HCT116 (cell line): ENCODE measurements at places on chromosomes 7 and 10.

GRCh38 chr10:2933071-2933470, 134.3 kb upstream of the PFKP start:
- H3K27ac ChIP-seq = no peak overlapping the region
- H3K4me3 ChIP-seq = no peak overlapping the region
- no peaks in the 10 kb centered on the region for H3K36me3 ChIP-seq
- H3K4me1 ChIP-seq = 0 out of 2 replicates have a peak, but pooled peaks cover 1% of the 10 kb centered on the region

GRCh38 chr7:92909686-92910475, 73.5 kb upstream of the CDK6 start:
- H3K27me3 ChIP-seq = no peaks in the 10 kb centered on the region
- H3K27ac ChIP-seq = no peak overlapping the region
- H3K4me1 ChIP-seq = peaks cover 4% of the 10 kb centered on the region
- H3K36me3 ChIP-seq = no peaks in the 10 kb centered on the region

DNA sequence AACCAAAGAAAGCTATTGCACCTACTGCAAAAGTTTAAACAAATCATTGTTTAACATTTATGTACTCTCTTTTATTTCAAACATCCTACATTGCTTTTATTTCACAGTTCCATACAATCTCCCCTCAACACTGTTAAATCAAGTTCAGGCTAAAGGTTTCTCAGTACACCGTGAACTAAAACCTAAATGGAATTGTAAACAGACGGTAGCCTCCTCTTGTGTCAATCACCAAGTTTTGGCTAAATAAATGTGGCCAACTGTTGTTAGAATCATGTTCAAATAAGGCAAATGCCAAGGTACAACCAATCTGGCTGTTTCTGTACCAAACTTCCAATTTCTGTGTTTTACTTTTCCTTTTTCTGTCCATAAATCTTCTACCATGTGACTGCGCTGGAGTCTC, 723.7 kb upstream of the LRRTM3 start:
- no peak overlapping the region for H3K4me3 ChIP-seq
- no peak overlapping the region for H3K27ac ChIP-seq
- H3K4me1 ChIP-seq = no peaks in the 10 kb centered on the region
- no peaks in the 10 kb centered on the region for H3K27me3 ChIP-seq
- DNase-seq = no peak
- H3K36me3 ChIP-seq = no peaks in the 10 kb centered on the region

- H3K27me3 ChIP-seq = peaks cover 23% of the 10 kb centered on the region
- no peaks in the 10 kb centered on the region for H3K4me1 ChIP-seq
- DNase-seq = no peak
- no peaks in the 10 kb centered on the region for H3K36me3 ChIP-seq
- H3K4me3 ChIP-seq = no peak overlapping the region
These were observed 16.0 kb downstream of the GIMAP5 start for GRCh38 chr7:150753239-150753638.

GRCh38 chr7:13822678-13823077, 166.8 kb downstream of the ETV1 start:
- H3K4me1 ChIP-seq = no peaks in the 10 kb centered on the region
- no peaks in the 10 kb centered on the region for H3K27me3 ChIP-seq
- no peak for DNase-seq
- no peak overlapping the region for H3K4me3 ChIP-seq

GRCh38 chr7:105365541-105366534, 22.9 kb downstream of the SRPK2 start:
- H3K27me3 ChIP-seq = no peaks in the 10 kb centered on the region
- no peaks in the 10 kb centered on the region for H3K36me3 ChIP-seq
- DNase-seq = no peak
- no peak overlapping the region for H3K4me3 ChIP-seq
- H3K4me1 ChIP-seq = peaks cover 27% of the 10 kb centered on the region
- H3K27ac ChIP-seq = no peak overlapping the region

GRCh38 chr7:138204982-138205298, 128.7 kb downstream of the AKR1D1 start:
- H3K4me1 ChIP-seq = no peaks in the 10 kb centered on the region
- no peak overlapping the region for H3K4me3 ChIP-seq
- DNase-seq = no peak
- no peak overlapping the region for H3K27ac ChIP-seq

DNA sequence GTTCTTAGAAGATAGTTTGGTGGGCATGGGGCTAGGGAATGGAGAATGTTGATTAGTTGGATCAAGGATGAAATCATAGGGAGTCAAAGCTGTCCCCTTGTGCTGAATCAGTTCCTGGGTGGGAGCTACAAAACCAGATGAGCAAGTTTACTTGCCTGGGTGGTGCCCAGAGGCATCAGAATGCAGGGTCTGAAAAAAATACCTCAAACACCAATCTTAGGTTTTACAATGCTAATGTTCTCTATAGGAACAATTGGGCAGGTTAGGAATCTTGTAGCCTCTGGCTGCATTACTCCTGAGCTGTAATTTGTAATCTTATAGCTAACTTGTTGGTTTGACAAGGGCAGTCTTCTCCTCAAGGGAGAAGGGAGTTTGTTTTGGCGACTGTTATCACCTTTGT, 34.4 kb downstream of the LHFPL3 start:
- no peak for DNase-seq
- no peaks in the 10 kb centered on the region for H3K36me3 ChIP-seq
- H3K4me1 ChIP-seq = no peaks in the 10 kb centered on the region
- no peak overlapping the region for H3K4me3 ChIP-seq

- H3K4me1 ChIP-seq = no peaks in the 10 kb centered on the region
- no peak overlapping the region for H3K4me3 ChIP-seq
- H3K27me3 ChIP-seq = no peaks in the 10 kb centered on the region
- H3K27ac ChIP-seq = no peak overlapping the region
- DNase-seq = no peak
These were observed 1169.0 kb downstream of the REEP3 start for GRCh38 chr10:64690194-64690593.

DNA sequence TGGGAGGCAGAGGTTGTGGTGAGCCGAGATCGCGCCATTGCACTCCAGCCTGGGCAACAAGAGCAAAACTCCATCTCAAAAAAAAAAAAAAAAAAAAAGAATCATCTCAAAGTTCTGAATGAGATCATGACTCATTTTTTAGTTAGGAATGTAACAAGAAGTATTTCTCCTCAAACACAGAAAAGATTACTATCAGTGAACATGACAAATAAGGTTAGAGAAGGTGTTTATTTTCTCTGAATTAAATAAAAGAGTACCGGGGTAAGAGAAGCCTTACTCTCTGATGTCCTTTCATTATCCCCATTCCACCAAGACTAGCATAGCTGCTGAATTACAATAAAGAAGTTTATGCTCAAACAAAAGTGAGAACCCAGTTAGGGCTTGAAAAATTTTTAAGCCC, 50.1 kb downstream of the IPMK start:
- H3K4me1 ChIP-seq = no peaks in the 10 kb centered on the region
- H3K27me3 ChIP-seq = no peaks in the 10 kb centered on the region
- H3K4me3 ChIP-seq = no peak overlapping the region
- DNase-seq = no peak

- no peaks in the 10 kb centered on the region for H3K4me1 ChIP-seq
- no peaks in the 10 kb centered on the region for H3K36me3 ChIP-seq
- H3K27ac ChIP-seq = no peak overlapping the region
- no peaks in the 10 kb centered on the region for H3K27me3 ChIP-seq
These were observed 141.2 kb downstream of the LYZL1 start for GRCh38 chr10:29430101-29430500.

DNA sequence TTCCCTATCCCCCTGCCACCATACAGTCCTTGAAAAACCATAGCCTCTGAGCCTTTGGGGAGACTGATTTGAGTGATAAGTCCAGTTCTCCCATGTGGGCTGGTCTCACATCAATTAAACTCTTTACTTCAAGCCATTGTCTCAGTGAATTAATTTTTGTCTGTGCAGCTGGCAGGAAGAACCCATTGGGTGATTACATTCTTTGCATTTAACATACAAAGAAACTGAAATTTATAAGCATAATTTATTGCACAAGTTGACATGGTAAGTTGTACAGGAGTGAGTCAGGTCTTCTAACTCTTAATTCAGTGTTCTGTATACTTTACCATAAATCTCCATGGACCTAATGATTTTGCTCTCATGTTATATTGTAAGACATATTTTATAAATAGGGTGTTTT, 1613.0 kb upstream of the LRRTM3 start:
- H3K27me3 ChIP-seq = no peaks in the 10 kb centered on the region
- H3K36me3 ChIP-seq = no peaks in the 10 kb centered on the region
- H3K4me3 ChIP-seq = no peak overlapping the region
- no peaks in the 10 kb centered on the region for H3K4me1 ChIP-seq
- no peak overlapping the region for H3K27ac ChIP-seq

GRCh38 chr7:148732862-148733261, 34.2 kb downstream of the CUL1 start:
- H3K4me3 ChIP-seq = no peak overlapping the region
- H3K4me1 ChIP-seq = no peaks in the 10 kb centered on the region
- H3K27ac ChIP-seq = no peak overlapping the region
- H3K36me3 ChIP-seq = peaks cover 14% of the 10 kb centered on the region; the same call in 1 of the 2 replicates
- H3K27me3 ChIP-seq = no peaks in the 10 kb centered on the region

DNA sequence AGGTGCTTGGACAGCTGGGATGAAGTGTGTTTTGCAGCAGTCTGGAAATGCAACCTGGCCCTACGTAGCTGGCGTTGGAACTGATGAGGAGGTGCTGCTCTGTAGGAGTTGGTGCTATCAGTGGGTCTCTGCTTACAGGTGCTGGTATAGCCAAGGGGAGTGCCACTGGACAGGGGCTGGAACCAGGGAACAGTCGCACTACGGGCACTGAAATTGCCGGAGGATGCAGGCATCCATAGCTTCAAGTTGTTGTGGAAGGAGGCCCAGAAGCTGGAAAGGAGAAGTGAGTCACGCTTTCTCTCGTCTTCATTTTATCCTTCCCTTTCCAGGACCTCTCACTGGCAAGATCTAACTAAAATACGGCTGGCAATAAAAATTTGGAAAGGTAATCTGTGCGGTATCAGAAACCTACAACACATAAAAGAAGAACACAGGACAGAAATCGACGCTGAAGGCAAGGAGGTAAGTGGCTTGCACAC, 25.8 kb downstream of the MACC1 start:
- DNase-seq = no peak
- H3K4me3 ChIP-seq = no peak overlapping the region
- H3K27ac ChIP-seq = no peak overlapping the region
- H3K36me3 ChIP-seq = no peaks in the 10 kb centered on the region; the same call in 1 of the 2 replicates

DNA sequence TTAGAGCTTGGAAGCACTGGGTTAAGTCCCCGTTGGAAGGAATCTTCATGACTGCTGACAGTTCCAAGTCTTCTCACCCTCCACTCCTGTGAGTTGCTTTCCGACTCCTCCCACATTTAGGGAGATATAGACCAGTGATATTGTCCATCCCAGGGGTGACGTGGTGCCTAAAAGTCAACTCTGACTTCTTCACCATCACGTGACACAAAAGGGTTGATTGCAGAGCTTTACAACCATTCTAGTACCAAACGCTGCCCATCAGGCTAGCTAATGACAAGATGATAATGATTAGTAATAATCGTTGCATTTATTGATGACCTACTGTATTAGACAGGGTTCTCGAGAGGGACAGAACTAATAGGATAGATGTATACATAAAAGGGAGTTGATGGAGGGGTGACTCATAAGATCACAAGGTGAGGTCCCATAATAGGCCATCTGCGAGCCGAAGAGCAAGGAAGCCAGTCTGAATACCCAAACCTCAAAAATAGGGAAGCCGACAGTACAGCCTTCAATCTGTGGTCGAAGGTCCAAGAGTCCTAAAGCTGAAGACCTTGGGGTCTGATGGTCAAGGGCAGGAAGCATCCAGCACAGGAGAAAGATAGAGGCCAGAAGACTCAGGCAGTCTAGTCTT, 85.3 kb upstream of the CARD11 start:
- no peak overlapping the region for H3K27ac ChIP-seq
- DNase-seq = no peak
- H3K27me3 ChIP-seq = peaks cover 6% of the 10 kb centered on the region
- no peak overlapping the region for H3K4me3 ChIP-seq

- H3K4me1 ChIP-seq = no peaks in the 10 kb centered on the region
- no peaks in the 10 kb centered on the region for H3K27me3 ChIP-seq
- H3K27ac ChIP-seq = no peak overlapping the region
- no peak overlapping the region for H3K4me3 ChIP-seq
These were observed 6.4 kb downstream of the AGMO start for GRCh38 chr7:15555381-15555859.

- H3K36me3 ChIP-seq = no peaks in the 10 kb centered on the region
- H3K4me1 ChIP-seq = peaks cover 7% of the 10 kb centered on the region
- peak overlapping the region; percentile 100 for H3K27ac ChIP-seq
- DNase-seq = no peak
- H3K27me3 ChIP-seq = no peaks in the 10 kb centered on the region
These were observed 983 bp downstream of the TNRC18 start for GRCh38 chr7:5422396-5423305.

DNA sequence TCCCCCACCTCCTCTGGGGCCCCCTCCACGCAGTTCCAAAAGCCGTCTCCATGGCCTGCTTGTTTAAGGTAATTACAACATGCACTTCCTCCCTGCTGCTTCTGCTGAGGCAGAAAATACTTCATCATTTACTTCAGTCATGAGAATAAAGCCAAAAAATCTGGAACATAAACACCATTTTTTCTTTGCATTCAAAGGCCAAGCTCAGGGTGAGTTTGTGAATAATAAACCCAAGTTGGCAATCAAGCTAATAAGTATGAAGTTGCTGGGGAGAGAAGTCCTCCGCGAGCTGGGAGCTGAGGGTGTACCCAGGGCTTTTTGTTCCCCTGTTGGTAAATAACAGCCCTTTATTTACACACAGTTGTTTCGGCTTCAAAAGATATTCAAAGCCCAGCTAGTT, 70.5 kb downstream of the FAM204A start:
- H3K4me1 ChIP-seq = no peaks in the 10 kb centered on the region
- H3K27me3 ChIP-seq = peaks cover 57% of the 10 kb centered on the region
- DNase-seq = no peak
- H3K4me3 ChIP-seq = no peak overlapping the region
- H3K27ac ChIP-seq = no peak overlapping the region

GRCh38 chr10:84493951-84494848, 165.8 kb downstream of the CCSER2 start:
- H3K36me3 ChIP-seq = no peaks in the 10 kb centered on the region
- peak overlapping the region; percentile 48 for H3K4me3 ChIP-seq
- H3K27ac ChIP-seq = peak overlapping the region; percentile 61; the same call in 1 of the 2 replicates

- no peak overlapping the region for H3K27ac ChIP-seq
- H3K4me3 ChIP-seq = no peak overlapping the region
- no peak for DNase-seq
- no peaks in the 10 kb centered on the region for H3K27me3 ChIP-seq
- H3K4me1 ChIP-seq = peaks cover 4% of the 10 kb centered on the region
These were observed 8.5 kb upstream of the FLNC start for GRCh38 chr7:128821724-128822123.

DNA sequence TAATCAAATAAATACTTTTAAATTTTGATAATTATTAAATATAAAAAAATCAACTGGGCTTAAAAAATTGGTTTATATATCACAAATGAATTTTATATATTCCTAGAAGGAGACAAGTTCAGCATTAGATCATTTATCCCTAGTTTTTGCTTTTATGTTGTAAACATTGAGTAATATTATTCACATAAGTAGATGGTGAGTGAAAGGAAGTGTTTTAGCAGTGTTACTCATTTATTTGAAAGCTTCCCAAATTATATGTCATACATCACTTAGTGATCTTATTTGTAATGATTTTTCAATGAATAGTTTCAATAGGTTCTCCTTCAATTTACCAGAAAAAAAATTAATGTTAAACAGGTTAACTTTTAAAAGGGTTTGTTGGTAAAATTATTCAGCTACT, 15.8 kb downstream of the KLLN start:
- H3K27me3 ChIP-seq = no peaks in the 10 kb centered on the region
- no peak for DNase-seq
- no peak overlapping the region for H3K4me3 ChIP-seq
- peaks cover 55% of the 10 kb centered on the region for H3K4me1 ChIP-seq
- no peaks in the 10 kb centered on the region for H3K36me3 ChIP-seq
- no peak overlapping the region for H3K27ac ChIP-seq

GRCh38 chr10:101570428-101571270, 17.4 kb downstream of the POLL start:
- peak overlapping the region; percentile 47; the same call in 1 of the 2 replicates for H3K27ac ChIP-seq
- H3K4me1 ChIP-seq = peaks cover 11% of the 10 kb centered on the region
- H3K4me3 ChIP-seq = peak overlapping the region; percentile 66
- no peaks in the 10 kb centered on the region for H3K36me3 ChIP-seq
